ENCODE measurements at places on chromosomes 7 and 10.

DNA sequence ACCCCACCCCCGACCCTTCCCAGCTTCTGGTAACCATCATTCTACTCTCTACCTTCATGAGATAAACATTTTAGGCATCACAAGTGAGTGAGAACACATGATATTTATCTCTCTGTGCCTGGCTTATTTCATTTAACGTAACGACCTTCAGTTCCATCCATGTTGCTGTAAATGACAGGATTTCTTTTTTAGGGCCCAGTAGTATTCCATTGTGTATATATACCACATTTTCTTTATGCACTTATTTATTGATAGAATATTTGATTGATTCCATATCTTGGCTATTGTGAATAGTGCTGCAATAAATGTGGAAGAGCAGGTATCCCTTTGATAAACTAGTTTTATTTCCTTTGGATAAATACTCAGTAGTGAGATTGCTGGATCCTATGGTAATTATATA, 112.7 kb downstream of the CREB5 start:
- DNase-seq = no peak

- DNase-seq = no peak
These were observed 33.2 kb upstream of the TPK1 start for GRCh38 chr7:144869082-144869481.

- DNase-seq = no peak
These were observed 27.6 kb upstream of the NEUROG3 start for GRCh38 chr10:69600761-69601330.

DNA sequence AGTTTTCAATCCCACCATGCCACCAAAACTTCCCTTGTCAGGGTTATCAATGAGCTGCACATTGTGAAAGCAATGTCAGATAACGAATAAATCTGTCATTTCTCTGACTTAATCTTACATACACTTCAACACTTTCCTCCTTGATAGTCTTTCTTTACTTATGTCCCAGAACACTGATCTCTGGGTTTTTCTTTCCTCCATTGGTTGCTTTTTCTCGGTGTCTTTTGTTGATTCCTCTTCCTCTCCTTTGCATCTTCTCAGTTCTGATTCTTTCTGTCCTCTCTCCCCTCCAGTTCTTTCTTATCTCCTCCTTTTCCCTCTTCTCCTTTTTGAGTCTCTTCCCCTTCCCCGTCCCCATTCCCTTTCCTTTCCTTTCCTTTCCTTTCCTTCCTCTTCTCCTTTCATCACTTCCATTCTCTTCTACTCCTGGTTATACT, 16.6 kb downstream of the DNAJB9 start:
- DNase-seq = no peak

- no peak for DNase-seq
These were observed 11.9 kb upstream of the CALU start for GRCh38 chr7:128727239-128727638.

GRCh38 chr10:63889803-63890202, 368.6 kb downstream of the REEP3 start:
- DNase-seq = no peak

- no peak for DNase-seq
These were observed 557.6 kb downstream of the PTPRN2 start for GRCh38 chr7:158030071-158030470.

DNA sequence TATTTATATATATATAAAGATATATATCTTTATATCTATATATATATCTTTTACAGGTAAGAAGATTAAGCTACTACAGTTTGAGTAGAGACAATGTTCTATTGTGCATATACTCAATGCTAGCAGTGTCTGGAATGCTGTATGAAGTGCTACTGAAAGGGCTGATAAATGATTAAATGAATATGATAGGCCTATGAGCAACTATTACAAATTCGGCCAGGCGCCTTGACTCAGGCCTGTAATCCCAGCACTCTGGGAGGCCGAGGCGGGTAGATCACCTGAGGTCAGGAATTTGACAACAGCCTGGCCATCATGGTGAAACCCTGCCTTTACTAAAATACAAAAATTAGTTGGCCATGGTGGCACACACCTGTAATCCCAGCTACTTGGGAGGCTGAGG, 297.1 kb downstream of the CACNA2D1 start:
- no peak for DNase-seq

DNA sequence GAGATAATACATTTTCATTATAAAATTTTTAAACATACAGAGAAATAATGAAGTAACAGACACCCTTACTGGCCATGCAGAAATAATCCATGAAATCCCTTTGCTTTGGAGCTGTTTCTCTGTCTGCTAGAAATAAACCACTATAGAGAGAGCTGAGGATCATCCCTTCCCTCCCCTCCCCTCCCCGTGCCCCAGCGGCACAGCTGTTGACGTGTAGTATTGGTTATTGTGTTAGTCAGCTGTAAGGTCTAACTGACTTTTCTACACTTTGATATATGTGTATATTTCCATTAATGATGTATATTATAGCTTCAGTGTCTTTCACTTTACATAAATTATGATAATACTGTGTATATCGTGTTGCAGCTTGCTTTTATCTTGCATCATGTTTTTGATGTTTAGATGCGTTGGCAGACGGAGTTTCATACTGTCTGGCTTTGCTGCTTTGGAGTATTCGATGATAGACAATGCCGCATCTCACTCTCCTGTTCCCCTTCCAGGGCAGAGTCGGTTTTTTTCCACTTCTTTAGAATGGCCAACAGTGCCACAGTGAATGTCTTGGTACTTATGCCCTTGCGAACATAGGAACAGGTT, 27.4 kb upstream of the GRID1 start:
- DNase-seq = no peak

All from CD4-positive, alpha-beta T cell treated with Interleukin-12 subunit alpha and Interleukin-12 subunit beta, for 1 hour (primary cell).